H7 (cell line): ENCODE measurements at places on chromosomes 11 and 22.

GRCh38 chr22:27740202-27740748, 61.3 kb downstream of the MN1 start:
- DNase-seq = no peak

GRCh38 chr11:131748151-131749050, 378.0 kb downstream of the NTM start:
- DNase-seq = peak; percentile 63

DNA sequence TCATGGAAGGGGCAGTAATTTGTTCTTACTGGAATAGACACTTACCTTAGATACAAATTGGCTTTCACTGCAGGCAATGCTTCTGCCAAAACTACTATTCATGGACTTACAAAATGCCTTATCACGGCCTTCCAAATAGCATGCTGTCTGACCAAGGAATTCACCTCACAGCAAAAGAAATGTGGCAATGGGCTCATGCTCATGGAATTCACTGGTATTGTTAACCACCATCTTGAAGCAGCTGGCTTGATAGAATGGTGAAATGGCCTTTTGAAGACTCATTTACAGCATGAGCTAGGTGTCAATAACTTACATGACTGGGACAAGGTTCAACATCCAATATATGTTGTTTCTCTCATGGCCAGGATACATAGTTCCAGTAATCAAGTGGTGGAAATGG, 21.9 kb downstream of the OR5B21 start:
- no peak for DNase-seq

- peak; percentile 63 for DNase-seq
Measured at GRCh38 chr11:76210931-76211851, 4.9 kb upstream of the WNT11 start.

DNA sequence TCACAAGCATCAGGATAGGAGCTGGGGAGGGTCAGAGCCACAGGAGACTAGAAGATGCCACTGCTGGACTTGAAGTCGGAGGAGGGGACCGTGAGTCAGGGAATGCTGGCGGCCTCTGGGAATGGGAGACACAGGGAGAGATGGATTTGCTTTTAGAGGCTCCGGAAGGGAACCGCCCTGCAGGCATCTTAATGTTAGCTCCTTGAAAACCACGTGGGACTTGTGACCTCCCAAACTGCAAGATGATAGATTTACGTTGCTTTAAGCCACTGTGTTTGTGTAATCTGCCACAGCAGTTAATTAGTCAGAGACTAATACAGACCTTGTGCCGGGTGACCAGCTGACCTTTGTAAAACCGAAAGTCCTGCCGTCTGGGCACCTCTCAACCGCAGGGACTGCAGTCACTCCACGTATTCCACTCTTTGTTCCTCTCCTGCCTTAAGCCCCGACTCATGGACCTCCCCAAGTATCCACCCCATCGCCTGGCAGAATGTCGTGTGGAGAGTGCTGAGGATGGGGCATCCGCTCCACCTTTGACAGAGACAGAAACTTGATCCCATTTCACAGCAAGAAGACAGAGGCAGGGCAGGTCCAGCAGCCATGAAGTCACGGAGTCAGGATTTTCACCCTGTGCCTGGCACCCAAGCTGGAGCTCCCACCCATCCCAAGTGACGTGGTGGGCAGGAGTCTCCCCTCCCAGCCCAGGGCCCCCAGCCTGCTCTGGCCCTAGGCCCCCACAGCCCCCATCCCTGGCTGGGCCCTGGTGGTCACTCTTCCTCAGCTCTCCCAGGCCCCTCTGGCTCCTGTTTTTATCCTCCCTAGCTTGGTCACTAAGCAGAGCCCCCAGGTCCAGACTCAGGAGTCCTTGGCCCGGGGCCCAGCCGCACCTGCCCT, 19.4 kb upstream of the CTSD start:
- DNase-seq = peak; percentile 37

DNA sequence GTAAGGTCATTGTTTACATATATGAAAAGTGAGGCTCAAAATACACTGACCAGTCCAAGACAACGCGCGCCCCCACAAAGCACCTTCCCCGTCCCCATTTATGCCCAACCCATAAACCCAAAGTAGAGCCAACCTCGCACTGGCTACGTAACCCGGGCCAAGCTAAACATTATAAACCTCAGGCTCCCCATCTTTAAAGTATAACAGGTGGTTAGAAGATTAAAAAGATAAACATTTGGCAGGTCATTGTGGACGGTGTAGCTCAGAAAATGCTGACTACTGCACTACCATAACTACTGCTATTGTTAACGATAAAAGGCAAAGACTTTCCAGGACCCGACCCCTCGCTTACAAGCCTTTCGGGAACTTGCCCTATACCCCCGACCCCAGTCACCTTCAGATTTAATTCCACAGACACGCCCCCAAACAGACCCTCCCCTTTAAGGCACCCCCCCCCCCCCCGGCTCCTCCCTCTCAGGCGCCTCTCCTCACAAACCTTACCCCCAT, 470 bp downstream of the NUMA1 start:
- DNase-seq = peak; percentile 87

DNA sequence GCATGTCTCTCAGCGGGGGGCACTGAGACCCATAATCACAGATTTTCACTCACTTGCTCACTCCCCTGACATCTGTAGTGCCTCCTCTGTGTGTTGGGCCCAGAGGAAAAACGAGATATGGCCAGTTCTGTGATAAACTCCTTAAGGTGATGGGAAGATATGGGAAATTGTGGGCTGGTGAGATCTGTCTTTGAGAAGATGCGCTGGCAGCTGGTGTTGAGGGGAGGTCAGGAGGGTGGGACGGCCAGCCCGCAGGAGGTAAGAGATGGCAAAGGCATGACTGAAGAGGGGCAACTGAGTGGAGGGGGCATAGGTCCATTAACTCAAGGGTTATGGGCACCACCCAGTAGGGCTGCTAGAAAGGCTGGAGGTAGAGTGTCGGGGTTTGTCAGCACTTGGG, 60.1 kb upstream of the CLTCL1 start:
- no peak for DNase-seq

- no peak for DNase-seq
Measured at GRCh38 chr11:35563484-35564244, 38.2 kb upstream of the PAMR1 start.

DNA sequence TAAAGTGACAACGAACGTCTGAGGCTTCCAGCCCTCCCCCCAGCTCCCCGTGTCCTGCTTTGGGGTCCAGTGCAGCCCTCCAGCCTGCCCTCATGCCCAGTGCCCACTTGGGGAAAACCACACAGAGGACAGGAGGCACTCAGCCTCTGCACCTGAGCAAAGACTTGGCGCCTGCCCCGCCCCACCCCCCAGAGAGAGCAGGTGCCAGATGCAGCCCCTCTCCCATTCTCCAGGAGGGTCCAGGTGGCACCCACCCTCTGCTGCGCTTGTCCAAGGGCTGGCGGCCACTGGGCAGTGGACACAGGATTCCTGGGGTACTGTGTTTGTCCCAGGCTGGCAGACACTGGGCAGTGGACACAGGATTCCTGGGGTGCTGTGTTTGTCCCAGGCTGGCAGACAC, 15.7 kb downstream of the RNH1 start:
- DNase-seq = peak; percentile 51

GRCh38 chr11:10641912-10642697, 51.5 kb downstream of the IRAG1 start:
- DNase-seq = no peak

DNA sequence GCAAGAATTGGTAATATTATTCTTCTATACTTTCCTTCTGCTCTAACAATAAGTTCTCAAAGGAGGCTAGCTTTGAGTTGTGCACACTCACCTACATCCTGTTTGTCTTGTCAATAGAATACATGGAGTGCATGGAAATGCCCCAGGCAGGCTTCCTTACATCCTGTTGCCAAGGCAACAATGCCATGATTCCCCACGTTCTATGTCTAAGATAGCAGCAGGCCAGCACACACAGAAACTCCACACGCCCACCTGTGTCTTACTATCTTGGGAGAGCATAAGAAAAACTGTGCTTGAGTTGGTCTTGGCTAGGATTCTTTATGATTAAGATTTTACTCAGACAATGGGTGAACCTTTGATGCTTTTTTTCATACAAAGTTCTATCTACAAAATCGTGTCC, 379.2 kb downstream of the AASDHPPT start:
- no peak for DNase-seq

DNA sequence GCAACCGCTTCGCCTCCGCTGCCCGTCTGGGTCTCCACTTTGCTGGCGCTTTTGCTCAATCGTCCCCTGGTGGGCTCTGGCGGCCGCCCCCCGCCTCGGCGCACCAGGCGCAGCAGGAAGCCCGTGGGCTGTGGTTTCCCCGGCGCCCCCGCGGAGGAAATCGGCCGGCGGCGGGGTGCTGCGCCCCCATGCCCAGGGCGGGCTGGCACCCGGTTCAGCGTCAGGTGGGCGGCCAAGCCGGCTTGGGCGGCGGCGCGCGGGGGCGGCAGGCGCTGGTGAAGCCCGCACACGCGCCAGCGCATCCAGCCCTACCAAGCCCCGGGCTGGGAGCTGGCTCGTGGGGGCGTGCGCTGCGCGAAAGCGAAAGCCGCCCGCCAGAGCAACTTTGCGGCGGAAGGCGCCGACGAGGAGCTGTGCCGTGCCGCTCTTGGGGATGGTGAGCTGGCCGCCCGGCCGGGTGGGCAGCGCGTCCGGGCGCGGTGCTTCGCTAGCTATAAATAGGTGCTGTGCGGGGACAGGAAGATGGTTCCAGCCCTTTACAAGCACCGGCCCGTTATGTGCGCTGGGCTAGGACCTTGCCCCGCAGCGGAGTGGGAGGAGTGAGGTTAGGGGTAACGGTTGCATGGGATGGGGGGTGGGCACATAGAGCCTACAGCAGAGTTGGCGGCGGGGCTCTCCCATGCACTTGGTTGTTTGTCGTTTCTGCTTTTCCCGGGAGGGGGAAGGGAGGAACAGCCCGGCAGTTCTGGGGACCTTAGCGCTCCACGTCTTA, 25.0 kb upstream of the SUSD2 start:
- peak; percentile 83 for DNase-seq

- DNase-seq = peak; percentile 80
Measured at GRCh38 chr11:118980191-118980881, 8.8 kb downstream of the FOXR1 start.

- no peak for DNase-seq
Measured at GRCh38 chr11:27237643-27238042, 125.4 kb downstream of the CCDC34 start.

DNA sequence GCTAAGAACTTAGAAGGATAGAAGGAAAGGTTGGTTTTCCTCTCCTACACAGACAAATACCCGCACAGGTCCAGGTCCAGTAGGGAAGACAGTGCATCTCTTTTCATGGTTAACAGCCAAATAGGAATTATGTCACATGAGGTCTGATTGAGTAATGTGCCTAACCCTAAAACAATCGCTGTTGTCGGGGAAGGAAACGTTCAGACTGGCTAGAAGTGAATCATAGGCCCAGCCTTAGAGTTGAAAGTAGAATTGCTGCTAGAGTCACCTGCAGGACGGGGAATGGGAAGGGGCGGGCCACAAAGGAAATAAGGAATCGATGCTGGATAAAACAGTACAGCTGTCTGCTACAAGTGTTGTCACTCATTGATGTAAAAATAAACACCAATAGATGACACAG, 12.4 kb upstream of the HTATIP2 start:
- DNase-seq = no peak
